ENCODE measurements at places on chromosomes 6 and 20. TPM values are rescaled to one million over a fixed set of nuclear protein-coding genes. Genes with fewer than 3 reads are reported as not detected.

DNA sequence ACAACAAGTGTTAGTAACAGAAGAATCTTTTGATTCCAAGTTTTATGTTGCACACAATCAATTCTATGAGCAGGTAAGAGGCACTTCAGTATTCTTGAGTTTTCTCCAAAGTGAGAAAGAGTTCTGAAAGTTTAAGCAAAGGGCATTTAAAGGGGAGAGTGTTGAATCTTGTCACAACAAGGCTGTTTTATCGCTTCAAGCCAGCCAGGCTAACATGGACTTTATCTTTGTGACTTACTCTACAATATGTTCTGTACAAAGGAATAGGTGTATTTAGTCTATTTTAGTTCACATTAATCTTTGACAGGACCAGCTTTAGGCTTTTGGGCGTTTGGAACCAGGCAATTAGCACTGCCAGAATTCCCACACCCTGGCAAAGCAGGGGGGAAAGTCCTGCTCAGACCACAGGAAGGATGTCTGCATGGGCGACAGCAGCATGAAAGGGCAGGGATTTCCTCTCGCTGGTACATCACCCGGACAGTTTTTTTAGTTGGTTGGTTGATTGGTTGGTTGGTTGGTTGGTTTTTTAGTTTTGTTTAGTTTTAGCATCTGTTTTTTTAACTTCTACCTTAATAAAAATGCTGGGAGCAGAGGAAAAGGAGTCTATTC is 395.4 kb upstream of the SOX4 start:
- no peak for DNase-seq

DNA sequence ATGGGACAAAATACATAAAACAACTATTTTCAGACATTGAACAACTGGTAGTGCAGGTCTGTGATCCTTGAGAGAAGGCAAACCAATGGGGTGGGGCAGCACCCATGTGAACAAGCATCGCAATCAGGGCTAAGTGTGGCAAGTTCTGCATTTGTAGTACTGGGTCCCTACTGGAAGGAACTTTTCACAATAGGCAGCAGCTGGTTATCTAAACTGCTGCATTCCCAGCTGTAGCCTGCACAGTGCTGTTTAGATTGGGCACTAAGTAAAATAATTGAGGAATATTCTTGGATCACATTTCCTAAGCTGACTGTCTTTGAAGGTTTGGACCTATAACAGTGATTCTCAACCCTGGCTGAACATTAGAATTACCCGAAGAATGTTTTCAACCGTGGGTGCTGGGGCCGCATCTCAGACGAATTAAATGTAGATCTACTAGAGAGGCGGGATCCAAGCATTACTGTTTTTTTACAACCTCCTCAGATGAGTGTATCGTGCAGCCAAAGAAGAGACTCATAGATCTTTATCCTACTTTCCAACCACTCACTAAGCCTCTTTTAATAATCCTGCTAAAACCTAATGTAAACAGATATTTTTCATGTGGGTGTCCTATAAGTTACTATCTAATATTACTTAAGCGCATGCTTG is 12.4 kb upstream of the MAP3K4 start:
- DNase-seq, result no peak

GRCh38 chr20:39289831-39290230 is 327.7 kb downstream of the DHX35 start:
- DNase-seq, result no peak

DNA sequence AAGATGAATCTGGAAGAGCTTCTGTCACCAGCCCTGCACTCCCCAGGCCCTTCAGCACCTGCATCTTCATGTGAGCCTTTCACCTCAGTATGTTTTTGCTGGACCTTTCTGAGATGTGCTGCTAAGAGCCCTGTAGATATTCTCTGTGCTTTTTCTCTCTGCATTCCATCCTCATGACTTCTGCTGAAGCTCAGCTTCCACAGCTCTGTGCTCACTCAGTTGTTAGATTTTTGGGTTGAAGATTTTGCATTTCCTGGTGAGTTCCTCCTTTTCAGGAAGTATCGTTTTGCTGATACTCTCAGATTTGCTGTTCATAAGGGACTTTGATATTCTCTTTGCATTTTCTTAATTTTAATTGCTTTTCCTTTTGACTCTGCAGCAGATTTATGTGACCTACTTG is 18.3 kb downstream of the KIAA1586 start:
- no peak for DNase-seq

GRCh38 chr20:16158976-16159286 is 414.3 kb downstream of the KIF16B start:
- DNase-seq, result no peak

DNA sequence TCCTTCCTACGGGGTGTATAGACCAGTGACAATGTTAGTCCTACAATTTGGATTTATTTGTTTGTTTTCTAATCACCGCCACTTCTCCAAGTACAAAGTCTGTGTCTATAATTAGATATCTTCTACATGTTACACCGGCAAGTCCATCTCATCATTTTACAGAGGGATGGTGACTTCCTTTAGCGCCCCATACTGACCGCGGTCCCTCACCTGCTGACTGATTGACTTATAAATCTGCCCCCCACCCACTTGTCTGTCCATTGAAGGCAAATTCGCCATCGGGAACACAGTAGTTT is 8.9 kb upstream of the NR2E1 start:
- DNase-seq, result no peak

DNA sequence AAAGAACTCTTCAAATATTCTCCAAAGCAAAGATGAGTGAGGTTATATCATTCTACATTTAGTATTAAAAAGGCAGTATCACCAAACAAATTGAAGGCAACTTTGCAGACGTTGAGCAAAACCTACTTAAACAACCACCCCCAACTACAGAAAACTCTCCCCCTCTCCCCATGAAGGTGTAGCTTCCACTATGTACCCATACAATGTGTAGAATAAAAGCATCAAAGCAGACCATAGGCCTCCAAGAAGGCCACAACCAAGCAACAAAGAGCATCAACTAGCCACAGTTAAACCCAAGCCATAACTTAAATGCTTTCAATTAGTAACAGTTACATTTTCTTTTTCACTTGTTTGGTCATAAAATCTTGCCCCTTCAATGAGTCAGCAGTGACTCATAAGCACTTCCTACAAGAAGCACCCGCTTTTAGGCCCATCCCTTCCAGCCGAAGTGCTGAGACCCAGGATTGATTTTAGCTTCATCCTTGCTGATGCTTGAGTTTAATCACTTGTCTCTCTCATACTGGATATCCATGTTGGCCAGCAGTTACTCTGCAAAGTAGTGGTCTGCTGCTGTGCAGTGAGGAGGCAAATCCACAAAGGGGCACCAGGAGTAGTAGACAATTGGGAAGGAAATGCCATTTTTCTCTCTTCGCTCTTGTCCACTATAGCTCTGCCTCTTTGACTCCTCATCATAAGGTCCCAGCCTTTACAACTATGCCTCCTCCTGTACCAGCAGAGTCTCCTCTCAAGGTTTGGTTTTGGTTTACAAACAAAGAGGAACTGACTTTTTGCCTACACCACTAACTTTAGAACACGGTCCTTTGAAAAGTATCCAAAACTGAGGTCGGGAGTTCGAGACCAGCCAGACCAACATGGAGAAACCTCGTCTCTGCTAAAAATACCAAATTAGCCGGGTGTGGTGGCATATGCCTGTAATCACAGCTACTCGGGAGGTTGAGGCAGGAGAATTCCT is 8.4 kb upstream of the NUP153 start:
- no peak for DNase-seq

RBPJL gene
- not detected for total RNA-seq

EBF4 gene
- 2.0 TPM for total RNA-seq

RIPPLY2 gene
- total RNA-seq, result not detected

NKAIN2 gene
- total RNA-seq, result not detected

Measured in colonic mucosa (tissue), 4 donors.